Sigmoid colon (tissue), 7 donors: ENCODE measurements at places on chromosomes 5 and 9. TPM values are rescaled to one million over a fixed set of nuclear protein-coding genes. Genes with fewer than 3 reads are reported as not detected.

Gene AGXT2
- total RNA-seq, result not detected

Gene FOXD1
- 0.49 TPM for total RNA-seq

GRCh38 chr9:2214707-2215106, 199.6 kb downstream of the SMARCA2 start:
- DNase-seq, result no peak

DNA sequence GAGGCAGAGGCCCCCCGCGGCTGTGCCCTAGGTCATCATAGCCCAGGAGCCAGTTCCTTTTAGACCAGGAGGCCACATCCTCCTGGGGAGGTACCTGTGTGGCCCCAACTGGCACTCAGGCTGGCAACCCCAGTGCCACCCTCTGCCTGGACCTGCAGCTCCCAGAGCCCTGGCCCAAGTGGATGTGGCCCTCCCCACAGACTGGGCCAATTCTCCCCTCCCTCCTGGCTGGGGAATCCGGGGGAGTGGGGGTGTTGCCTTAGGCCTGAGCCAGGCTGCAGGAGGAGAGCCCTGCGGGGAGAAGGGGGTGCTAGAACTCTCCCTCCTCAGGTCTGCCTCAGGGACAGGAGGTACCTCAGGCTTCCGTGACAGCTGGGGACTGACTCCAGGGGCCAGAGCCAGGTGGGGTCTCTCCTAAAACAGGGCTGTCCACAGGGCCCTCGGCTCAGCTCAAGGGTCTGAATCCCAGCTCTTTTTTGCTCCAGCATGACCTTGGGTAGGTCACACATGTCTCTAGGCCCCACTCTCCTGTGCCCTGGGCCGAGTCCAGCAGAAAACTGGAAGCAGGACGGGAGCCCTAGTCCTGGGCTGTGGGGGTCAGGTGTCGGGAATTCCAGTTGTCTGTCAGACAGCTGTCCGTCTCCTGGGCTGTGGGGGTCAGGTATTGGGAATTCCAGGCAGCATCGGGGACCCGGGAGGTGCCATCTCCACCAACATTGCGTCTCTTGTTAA, 9.6 kb downstream of the DNLZ start:
- no peak for DNase-seq

GRCh38 chr5:167128581-167128980, 1162.9 kb upstream of the WWC1 start:
- no peak for DNase-seq

DNA sequence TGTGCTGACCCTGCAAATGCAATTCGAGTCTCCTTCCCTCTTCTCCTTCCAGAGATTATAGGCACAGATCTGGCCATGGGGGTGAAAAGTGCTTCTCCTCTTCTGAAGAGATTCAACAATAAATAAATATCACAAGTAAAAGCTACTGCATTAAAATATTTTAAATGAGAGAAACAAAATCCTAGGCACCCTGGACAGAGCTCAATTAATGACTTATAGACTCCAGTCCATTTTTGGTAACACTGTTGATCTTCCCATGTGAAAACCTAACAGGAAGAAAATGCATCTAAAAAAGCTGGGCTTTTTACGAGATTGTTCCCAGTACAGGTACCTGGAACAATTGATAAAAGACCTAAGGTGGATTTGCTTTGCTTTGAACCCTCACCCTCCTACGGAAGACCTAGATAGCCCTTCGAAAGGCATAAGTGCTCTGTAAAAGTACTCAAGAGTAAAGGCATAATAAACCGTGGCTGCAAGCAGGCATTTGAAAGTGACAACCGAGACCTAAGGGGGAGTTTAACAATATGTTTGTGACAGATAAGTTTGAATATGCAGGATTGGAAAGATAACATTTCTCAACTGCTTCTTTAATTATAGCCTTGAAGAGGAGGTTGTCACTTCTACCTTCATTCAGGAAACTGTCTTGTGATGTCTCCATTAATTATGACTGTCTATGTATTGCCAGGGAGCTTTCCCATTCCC, 29.4 kb upstream of the MED10 start:
- no peak for DNase-seq

DNA sequence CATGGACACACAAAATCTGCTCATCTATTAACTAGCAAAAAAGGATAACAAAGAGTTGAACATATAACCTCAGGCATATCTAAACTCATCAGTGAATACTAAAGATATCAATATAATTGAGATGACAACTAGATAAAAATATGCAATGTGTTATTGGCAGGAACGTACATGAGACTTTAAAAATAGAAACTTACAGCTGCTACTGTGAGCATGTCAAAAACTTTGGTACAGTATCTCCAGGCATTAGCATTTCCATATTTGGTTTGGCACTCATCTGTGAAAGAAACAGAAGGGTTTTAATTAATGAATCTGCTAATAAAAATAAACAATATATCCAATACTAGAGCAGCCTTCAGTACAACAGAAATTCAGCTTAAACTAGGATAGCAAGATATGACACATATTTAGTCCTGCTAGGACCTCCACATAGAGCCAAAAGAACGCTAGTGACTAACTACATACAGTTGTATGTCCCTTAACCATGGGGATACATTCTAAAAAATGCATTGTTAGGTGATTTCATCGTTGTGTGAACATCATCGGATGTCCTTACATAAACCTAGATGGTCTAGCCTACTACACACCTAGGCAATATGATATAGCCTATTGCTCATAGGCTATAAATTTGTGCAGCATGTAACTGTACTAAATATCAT, 10.5 kb upstream of the SCAI start:
- no peak for DNase-seq
